ENCODE measurements at places on chromosomes 13 and 19. TPM values are rescaled to one million over a fixed set of nuclear protein-coding genes. Genes with fewer than 3 reads are reported as not detected.

Gene DCT
- 0.10 TPM for total RNA-seq

Gene CKM
- not detected for total RNA-seq

- DNase-seq: no peak
Observed at GRCh38 chr13:45016792-45017425, 27.6 kb downstream of the GPALPP1 start.

DNA sequence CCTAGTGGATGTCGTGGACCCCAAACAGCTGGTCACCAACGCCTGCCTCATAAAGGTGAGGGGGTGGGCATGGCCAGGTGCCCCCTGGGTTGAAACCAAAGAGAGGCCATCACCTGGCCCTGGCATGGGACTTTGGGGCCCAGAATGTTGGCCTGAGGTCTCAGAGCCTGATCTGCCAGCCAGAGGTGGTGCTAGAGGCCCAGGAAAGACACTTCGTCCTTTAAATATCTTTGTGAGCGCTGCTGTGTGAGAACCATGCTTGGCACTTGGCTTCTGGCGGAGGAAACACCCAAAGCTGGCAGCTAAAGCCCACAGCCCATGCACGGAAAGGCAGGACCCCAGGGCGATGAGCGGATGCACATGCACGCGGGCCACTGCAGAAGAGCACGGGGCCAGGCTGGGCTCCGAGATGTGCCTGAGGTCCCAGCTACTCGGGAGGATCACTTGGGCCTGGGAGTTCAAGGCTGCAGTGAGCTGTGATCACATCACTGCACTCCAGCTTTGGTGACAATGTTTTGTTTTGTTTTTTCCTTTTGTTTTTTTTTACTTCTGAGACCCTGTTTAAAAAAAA lies 4.3 kb upstream of the ADM5 start:
- no peak for DNase-seq

- DNase-seq: peak; percentile 80
Observed at GRCh38 chr19:4732680-4733114, 9.1 kb upstream of the DPP9 start.
